ENCODE measurements at places on chromosomes 12 and 14. TPM values are rescaled to one million over a fixed set of nuclear protein-coding genes. Genes with fewer than 3 reads are reported as not detected.

DNA sequence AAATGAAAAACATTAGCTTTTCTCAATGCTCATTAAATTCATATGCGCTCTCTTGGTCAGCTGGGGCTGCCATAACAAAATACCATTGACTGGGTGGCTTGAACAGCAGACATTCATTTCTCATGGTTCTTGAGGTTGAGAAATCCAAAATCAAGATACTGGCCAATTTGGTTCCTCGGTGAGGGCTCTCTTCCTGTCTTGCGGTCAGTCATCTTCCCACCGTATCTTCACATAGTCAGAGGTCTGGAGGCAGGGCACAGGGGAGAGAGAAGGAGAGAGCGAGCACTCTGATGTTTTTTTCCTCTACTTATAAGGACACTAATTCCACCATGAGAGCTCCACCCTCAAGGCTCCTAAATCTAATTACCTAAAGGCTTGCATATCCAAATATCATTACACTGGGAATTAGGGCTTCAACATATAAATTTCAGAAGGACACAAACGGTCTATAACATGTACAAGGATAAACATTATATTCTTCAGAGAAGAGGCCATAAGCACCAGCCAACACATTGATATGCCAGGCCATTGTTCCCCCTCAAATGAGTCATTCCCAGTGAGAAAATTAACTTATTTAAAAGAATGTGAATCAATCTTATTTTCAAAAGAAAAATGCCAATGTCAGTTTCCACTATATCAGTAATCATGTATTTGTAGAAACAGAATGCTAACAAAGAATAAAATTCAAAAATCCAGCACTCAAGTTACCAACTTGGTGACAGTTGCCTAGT, 152.2 kb downstream of the BTG1 start:
- no peak for DNase-seq

DNA sequence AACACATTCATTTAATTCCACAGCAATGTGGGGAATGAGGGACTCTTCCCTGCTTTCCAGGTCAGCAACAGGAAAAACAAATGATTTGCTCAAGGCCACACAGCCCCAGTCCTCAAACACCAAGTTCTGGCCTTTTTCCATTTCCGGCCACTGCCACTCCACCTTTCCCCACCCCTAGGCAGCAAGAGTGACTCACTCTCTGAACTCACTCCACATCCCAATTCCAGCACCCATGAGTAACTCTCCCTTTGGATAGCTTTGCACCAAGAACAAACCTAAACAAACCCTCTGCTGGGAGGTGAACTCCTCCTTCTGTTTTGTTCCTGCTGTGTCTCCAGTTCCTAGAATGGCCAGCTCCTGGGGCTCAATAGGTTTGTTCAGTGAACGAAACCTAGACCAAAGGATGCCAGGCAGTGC, 30.4 kb upstream of the PLEKHG6 start:
- no peak for DNase-seq

DNA sequence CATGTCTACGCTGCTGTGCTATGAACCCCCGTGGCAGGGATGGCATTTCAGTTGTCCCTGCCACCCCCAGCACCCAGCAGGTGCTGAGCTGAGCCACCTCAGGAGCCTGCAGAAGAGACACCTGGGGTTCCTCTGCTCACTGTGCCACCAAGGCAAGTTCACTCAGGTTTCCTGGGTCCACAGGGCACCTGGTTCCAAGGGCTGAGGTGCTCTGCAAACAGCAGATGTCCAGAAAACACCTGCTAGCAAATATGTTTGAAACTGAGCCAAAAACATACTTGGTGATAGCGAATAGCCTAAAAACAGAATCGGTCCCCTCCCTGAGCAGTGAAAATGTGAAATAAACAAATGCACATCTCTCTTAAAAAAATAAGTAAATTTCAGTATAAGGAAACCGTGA, 35.6 kb upstream of the GPR68 start:
- DNase-seq, result no peak

DNA sequence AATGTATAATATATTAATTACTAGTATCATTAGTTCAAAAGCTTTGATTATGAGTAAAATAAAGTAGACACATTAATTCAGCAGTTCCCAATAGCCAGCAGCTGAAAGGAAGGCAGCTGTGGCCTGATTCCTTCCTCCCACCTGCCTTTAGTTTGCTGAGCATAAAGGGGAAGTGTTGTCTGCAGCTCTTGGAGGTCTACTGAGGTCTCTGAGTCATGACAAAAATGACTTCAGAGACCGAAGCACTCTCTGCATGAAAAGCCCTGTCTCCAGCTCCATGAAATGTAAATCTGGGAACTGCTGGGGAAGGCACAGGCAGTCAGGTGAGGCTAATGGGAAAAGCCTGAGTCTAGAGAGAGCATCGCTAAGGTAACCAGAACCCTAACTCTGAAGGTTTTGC, 165.4 kb downstream of the NRXN3 start:
- DNase-seq, result no peak

The JAG2 gene
- total RNA-seq, result 4.7 TPM
